SJSA1 (cell line): ENCODE measurements at places on chromosomes 12 and 14. TPM values are rescaled to one million over a fixed set of nuclear protein-coding genes. Genes with fewer than 3 reads are reported as not detected.

GRCh38 chr14:24960816-24961215 lies 89.1 kb downstream of the STXBP6 start:
- DNase-seq: no peak

- no peak for DNase-seq
These were observed 25.9 kb upstream of the WNK1 start for GRCh38 chr12:726281-727140.

DNA sequence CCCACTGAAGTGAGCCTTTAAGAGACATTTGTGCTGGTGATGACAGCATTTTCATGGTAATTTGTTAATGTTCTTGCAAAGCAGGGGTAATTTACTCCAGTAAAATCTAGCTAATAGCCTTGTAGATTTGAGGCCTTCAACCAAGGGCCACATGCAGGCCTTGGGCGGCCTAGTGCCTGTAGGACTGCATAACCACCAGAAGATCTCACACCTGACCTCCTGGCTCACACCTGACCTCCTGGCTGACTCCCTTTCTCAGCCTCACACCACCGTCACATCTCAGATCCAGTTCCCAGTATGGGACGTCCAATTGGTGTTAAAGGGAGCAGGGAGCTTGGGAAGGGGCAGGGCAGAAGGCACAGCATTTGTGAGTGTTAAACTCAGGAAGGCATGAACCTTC lies 26.9 kb downstream of the C12orf42 start:
- DNase-seq: no peak

GRCh38 chr12:30811966-30812365 lies 57.2 kb upstream of the CAPRIN2 start:
- DNase-seq: no peak

DNA sequence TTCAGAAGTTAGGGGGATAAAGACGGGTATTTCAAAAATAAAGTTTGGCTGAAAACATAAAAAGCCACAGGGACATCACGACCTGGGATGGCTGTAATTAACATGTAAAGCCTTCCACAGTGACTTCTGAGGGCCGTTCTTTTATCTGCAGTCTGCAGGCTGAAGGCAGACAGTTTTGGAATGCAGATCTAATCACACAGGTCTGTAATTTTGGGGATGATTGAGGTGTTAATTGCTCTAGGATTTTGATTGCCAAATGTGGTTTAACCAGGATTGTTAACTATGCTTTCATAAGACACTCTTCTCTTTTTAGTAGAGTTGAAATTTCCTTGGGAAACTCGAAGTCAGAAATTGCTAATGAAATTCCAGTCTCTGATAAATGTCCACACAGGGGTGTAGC lies 355.5 kb downstream of the ATP23 start:
- DNase-seq: no peak

GRCh38 chr14:36773136-36773540 lies 111.5 kb downstream of the PAX9 start:
- DNase-seq: peak; percentile 49

GRCh38 chr14:23613242-23614070 lies 22.7 kb upstream of the DHRS2 start:
- no peak for DNase-seq

Gene MARS1
- 3,352 and 4,750 TPM in 2 replicates for total RNA-seq

Gene RNASE3
- not detected in 2 replicates for total RNA-seq

Gene OR6C2
- total RNA-seq: not detected in 2 replicates

Gene TAS2R19
- 0.34 and 1.9 TPM in 2 replicates for total RNA-seq
